ENCODE measurements at places on chromosomes 7 and 10. TPM values are rescaled to one million over a fixed set of nuclear protein-coding genes. Genes with fewer than 3 reads are reported as not detected.

The TRIM4 gene
- total RNA-seq: 32.5 TPM

The CCAR1 gene
- total RNA-seq: 60.3 TPM

The MSMB gene
- total RNA-seq: not detected

DNA sequence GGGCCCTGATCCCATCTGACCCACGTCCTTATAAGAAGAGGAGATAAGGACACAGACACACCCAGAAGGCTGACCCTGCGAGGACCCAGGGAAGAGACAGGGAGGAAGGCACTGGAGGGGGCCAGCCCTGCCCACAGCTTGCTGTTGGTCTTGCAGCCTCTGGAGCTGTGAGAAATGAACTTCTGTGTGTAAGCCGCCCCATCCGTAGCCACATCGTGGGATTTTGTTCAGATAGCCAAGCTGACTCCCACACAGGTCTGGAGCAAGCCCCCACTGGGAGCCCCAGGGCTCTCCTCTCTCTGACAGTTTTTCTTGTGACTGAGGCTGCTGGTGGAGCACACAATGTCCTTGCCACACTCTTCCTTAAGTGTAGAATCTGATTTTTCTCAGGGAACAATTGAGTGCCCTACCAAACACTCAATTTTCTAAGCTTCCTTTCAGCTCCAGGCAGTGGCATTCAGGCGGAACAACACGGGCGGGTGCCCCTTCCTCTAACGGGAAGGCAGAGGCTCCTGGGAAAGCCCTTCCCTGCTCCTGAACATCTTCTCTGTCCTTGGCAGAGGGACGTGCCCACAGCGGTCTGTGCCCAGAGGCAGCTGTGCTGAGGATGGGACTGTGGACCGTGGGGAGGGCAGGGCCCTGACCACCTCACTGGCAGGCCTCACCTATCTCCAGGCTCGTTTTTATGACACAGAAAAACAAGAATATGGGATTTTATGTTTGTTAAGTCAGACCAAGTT, 160.6 kb upstream of the SHH start:
- no peak for DNase-seq

The CPED1 gene
- 71.4 TPM for total RNA-seq

The PLA2G12B gene
- not detected for total RNA-seq

- DNase-seq: no peak
Measured at GRCh38 chr7:87253589-87254087, 34.1 kb upstream of the TMEM243 start.

DNA sequence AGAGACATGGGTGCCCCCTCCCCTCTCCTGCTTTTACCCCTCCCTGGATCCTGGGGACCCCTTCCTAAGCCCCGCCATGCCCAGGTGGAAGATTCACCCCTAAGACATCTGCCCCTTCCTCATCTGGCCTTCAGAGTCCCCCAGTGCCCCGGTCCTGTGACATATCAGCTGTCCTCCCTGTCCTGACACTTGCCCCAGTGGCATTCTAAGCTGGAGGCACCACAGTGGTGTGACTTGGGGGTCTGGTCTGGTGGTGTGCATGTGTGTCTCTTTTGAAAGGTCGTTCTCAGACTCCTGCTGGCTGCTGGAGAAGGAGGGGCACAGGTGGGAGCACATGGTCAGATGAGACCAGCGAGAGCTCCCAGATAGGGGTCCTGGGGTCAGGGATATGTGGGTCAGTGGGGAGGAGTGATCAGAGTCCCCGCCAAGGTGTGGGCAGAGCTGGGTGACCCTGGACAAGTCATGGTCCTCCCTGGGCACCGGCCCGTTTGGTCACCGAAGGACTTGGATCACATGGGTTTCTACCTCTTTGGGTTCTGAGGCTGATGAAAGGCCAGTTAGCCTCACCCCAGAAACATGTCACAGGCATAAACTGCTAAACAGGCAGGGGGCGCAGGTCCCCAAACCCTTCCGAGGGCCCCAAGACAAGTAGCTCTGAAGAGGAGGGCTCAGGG, 645 bp upstream of the TFR2 start:
- DNase-seq: no peak

- no peak for DNase-seq
Measured at GRCh38 chr10:104274762-104275721, 6.1 kb downstream of the GSTO2 start.

DNA sequence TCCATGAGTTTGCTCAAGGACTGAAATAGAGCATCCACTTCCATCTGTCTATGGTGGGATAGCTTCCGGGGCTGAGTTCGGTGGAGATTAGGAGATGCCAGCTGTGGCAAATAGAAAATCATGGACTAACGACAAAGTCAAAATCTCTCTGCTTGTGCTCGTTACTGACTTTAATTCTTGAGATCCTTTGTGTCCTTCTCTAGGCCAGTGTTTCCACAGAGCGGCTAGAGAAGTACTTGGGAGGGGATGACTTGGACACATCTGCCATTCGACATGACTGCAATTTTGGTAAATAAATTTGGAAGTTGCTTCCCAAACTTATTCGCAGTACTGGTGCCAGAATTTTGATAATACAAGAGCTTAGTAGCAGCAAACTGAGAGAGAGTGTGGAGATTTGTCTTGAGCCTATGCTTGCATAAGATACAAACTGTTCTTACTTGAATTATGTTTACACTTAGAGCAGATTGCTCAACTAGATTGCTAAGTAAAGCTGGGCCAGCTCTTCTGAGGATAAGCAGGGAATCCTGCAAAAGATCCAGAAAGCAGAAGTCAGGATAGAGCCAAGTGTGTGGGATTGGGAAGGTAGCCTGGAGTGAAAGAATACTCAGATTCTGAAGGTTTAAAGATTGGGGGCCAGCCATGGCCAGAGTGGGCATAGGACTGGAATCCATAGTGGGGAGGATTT, 27.6 kb downstream of the ABCC2 start:
- no peak for DNase-seq
